ENCODE measurements at places on chromosomes 7 and 10.

GRCh38 chr7:134787064-134787463, 7.6 kb downstream of the CALD1 start:
- no peak for DNase-seq

GRCh38 chr7:121797657-121798452, 75.1 kb upstream of the PTPRZ1 start:
- no peak for DNase-seq

GRCh38 chr10:101223274-101224059, 5.8 kb downstream of the LBX1 start:
- DNase-seq = no peak

DNA sequence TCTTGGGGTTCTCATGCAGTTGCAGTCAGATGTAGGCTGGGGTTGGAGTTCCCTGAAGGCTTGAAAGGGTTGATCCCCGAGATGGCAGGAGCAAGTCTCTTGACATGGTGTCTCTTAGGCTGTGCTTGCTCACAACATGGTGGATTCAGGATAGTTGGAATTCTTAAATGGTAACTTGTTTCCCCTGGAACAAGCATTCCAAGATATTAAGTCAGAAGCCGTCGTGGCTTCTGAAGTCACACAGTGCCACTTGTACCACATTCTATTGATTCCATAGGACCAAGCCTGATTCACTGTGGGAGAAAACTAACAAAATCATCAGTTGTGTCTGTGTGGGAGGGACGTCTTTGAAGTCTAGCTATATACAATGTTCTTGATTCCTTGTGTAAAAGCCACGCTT, 3.5 kb upstream of the SLC35B4 start:
- DNase-seq = no peak
